ENCODE measurements at places on chromosomes 11 and 22.

DNA sequence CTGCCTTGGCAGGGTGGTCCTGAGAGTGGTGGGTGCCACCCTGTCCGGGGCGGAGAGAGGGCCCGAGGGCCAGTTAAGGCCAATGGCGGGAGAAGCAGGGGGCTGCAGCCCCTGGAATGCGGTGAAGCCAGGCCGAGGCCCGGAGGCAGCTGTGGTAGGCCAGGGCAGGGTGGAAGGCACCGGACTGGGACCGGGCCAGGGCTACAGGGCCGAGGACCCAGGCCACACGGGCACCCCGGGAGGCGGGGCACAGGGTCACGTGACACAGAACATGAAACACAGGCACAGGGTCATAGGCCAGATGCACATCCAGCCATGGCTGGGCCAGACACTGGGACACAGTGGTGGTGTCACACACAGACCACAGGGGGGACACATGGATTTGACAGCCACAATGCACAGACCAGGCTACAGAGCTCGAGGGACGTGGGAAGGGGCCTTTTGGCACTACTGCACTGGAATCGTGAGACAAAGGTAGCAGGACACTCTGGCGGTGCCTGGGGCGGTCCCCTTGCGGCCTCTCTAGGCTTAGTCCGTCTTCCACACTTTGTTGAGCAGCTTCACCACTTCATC lies 2.8 kb downstream of the SLC25A1 start:
- no peak for DNase-seq

DNA sequence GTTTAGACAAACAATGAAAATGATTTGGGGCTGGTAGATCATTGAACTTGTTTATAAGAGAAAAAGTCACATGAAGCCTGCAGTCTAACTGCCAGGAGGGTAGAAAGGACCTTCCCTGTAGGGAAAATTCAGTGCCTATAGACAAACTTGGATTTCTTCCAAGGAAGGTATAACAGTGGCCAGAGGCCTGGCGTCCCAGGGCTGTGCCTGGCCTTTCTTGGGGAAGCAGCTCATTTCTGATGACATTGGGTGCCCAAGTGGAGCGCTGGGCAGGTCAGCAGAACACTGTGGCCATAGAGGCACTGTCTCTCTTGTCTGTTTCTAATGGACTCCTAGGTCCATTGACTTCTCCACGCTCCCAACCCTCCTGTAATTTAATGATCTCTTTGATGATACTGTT lies 6.6 kb upstream of the FXYD6 start:
- DNase-seq: no peak

DNA sequence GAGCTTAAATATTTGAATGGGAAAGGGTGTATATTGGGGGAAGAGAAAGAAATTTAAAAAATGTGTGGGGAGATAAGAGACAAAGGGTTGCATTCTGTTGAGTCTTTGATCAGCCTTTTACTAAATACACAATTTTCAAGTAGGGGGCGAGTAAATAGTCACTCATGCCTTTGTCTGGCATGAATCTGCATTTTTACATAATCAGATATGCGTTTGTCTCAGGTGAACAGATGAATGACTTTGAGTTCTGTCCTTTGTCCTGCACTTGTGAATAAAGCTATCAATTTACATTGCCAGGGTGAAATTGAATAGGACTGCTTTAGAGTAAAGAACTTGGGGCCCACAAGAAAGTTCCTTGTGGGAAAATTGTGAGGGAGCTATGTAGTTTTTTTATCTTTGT lies 523.6 kb upstream of the LUZP2 start:
- no peak for DNase-seq

DNA sequence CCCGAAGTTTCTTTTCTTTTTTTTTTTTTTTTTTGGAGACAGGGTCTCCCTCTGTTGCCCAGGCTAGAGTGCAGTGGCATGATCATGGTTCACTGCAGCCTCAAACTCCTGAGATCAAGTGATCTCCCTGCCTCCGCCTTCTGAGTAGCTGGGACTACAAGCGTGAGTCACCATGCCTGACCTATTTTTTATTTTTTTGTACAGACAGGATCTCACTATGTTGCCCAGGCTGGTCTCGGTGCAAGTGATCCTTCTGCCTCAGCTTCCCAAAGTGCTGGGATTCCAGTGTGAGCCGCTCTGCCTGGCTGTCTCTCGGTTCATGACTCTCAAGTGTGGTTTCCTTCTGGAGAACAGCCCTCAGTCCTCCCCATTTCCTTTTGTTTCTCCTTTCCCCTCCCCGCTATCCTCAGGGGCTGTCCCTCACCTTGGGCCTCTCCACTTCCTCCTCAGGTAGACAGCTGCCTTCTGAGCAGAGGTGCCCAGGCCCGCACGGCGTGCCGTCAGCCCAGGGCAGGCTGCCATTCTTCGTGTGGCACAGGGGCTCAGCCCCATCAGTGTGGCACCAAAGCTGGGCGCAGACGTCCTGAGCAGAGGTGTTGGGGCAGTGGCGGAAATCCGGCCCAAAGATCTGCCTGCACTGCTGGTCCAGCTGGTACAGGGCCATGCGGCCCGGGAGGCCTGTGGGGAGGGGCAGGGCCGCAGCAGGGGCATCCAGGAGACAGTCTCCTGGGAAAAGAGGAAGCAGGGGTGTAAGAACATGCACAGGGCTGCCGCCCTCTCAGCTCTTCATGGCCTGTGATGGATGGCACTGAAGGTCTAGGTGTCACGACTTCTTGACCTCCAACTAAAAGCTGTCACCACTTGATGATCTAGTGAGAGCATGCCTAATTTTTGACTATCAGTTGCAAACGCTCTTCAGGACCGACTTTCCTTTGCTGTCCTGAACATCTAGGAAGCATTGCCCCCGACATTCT lies 14.0 kb downstream of the ADAMTS8 start:
- no peak for DNase-seq

GRCh38 chr11:19730373-19730772 lies 17.7 kb downstream of the NAV2 start:
- DNase-seq: no peak

GRCh38 chr22:24176630-24177029 lies 4.7 kb upstream of the SUSD2 start:
- no peak for DNase-seq

DNA sequence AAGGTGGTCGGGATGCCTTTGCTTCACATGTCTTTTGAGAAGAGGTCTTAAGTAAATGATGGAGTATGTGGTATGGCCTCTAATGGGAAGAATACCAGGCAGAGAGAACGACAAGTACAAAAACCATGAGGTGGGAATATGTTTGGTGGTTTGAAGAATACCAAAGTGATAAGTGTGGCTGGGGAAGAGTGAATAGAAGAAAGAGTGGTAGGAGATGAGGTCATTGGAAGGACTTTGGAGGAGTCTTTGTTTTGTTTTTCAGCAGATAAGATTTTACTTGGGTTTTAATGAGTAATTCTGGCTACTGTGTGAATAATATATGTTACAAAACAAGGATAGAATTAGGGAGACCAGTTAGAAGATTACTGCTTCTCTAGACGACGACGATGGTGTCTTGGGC lies 515.4 kb downstream of the RAB38 start:
- DNase-seq: no peak

DNA sequence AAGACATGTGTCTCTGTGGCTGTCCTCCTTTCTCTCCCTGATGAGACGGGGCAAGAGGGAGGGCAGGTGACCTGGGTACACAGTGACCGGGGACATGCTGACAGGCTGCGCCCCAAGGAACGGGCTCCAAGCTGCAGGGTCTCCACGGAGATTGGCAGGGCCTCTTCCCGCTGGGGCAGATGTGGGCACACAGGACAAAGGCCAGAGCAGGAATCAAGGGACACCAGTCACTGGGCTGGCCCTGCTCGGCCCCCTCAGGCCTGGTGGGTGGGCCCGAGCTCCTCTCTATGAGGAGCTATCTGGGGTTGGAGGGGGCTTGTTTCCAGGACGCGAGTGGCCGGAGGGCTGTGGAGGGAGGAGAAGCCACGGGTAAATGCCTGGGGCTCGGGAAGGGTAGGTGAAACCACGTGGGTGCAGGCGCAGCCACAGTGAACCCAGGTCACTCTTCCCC lies 11.2 kb downstream of the PNPLA5 start:
- no peak for DNase-seq

DNA sequence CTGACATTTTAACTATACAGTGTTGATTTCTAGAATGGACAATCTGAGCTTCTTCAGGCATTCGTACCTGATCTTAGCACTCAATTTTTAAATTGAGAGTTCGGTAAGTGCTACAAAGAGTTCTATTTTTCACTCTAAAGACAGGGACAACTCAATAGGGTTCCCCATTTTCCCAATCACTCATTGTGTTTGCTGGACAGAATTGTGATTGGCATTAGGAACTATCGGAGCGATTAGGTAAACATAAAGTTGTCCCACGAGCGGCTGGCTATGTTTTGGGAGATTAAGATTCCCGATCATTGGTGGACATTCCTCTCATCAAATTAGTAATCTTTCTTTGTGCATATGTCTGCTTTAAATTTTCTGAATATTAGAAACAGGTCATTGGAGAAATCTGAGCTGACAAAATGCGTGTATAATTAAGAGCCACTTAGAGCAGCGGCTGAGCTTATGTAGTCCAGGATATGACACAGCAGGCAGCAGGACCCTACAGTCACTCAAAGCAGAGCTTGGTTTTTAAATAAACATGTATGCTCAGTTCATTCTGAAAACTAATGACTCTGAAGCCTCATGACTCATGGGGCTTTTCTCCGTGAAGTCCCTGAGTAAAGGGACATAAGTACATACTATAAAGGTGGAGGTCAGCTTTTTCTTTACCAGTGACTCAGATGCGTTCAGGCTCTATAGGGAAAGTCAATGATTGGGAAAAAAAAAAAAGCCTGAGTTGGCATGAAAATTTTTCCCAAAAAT lies 109.4 kb downstream of the GRIA4 start:
- DNase-seq: no peak

- no peak for DNase-seq
Measured at GRCh38 chr22:39941601-39942000, 18.6 kb upstream of the TMA7B start.

- DNase-seq: no peak
Measured at GRCh38 chr11:90294091-90294490, 71.2 kb upstream of the CHORDC1 start.

DNA sequence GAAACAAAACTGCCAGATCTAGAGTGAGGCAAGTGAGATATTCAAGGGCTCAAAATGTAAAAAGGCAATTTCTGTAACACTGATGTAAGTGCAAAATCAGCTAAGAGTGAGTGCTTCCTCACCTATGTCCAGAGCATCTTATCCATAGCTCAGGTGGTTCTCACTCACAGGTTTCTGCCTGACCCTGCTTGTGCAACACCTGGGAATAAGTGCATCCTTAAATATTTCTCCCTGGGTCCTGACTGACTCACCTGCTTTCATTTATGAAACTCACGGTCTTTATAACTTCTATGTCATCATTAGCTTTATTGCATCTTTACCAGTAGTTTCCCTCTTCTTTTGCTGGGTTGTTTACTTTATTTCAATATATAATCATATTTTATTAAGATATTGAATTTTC lies 260.6 kb downstream of the CNTN5 start:
- DNase-seq: no peak

DNA sequence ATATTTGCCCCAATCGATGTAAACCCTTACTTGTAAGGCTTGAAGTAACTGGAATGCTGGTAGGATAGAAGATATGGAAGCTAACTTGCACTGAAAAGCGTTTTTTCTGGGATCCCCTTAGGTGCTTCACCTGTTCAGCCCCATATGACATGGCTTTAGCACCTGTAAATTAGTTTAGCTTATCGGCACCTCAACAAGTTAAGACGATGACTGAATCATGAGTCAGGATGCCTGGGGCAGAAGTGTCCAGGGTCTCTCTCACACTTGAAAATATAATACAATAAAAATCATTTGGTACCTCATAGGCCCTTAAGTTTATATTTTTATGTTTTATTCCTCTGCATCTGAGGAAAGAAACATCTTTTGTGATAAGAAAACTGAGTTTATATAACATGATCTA lies 409.2 kb upstream of the LRRC4C start:
- DNase-seq: no peak

DNA sequence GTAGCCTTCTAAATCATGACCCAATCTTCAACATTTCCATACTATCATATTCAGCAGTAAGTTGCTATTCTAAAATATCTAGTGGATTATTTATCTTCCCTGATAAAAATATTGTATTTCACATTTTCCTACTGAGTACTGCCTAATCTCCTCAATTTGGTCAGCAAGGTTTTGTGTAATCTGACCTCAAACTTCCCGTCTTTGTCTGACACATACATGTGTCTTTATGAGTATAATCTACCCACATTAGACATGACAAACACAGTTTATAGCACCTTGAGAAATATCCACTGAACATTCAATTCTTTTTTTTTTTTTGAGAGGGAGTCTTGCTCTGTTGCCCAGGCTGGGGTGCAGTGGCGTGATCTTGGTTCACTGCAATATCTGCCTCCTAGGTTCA lies 113.7 kb upstream of the LUZP2 start:
- no peak for DNase-seq

- no peak for DNase-seq
Measured at GRCh38 chr11:71431271-71431670, 16.9 kb downstream of the DHCR7 start.

DNA sequence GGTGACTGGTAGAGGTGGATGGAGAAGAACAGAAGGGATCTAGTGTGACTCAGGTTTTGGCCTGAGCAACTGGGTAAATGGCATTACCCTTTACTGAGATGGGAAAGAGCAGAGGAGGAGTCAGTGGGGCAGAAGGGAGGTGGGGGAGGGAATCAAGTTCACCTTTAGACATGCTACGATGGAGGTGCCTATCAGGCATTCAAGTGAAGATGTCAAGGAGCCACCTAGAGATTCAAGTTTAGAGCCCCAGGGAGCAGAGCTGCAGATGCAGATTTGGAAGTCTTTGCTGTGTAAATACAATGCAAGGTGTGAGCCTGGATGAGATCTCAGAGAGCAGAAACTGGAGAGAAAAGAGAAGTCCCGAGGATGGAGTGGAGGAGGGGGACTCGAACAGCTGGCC lies 979 bp upstream of the MOGAT2 start:
- DNase-seq: no peak

DNA sequence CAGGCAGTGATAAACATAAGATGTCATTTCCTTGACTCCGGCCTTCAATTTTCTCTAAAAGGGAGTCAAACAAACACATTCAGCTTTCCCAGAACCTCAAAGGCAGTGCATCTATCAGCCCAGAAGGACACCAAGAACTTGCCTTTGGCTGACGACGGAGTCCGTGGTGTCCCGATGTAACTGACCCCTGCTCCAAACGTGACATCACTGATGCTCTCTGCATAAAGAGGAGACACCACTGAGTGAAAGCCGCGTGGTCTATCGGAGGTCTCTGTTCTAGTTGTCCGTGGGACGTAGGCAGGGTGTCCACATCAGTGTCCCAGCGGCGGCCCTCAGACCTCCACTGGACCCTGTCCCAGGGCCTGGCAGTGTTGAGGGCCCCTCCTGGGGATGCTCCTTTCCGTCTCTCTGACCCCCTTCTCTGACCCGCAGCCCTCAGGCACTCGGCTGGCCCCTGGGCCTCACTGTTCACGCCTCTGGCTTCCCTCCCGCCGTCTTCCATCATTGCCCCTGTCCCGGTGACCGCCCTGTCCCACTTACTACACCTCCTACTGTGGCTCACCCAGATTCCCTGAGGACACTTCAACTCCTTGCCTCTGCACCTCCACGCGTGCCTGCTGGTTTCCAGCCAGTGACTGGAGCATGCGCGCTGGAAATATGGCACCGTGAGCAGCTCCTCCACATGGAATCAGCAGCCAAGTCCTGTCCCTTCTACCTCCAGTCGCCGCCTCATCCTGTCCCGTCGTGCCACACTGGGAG lies 70.4 kb downstream of the NCAPD3 start:
- no peak for DNase-seq

Data from activated CD4-positive, alpha-beta T cell treated with anti-CD3 and anti-CD28 coated beads, Interleukin-2, Interleukin-4, amounts not matched to agents 100 ng/mL and 50 ng/mL, durations not matched to agents 16 hours and 8 hours (primary cell).